Renal cortex interstitium (tissue), 15 donors: ENCODE measurements at places on chromosomes 2 and 18. TPM values are rescaled to one million over a fixed set of nuclear protein-coding genes. Genes with fewer than 3 reads are reported as not detected.

SIX3 gene
- polyA plus RNA-seq = not detected

GRCh38 chr2:120310136-120310535 is 35.8 kb upstream of the INHBB start:
- no peak for DNase-seq

GRCh38 chr2:9247786-9248185 is 41.2 kb downstream of the ASAP2 start:
- no peak for DNase-seq

- DNase-seq = no peak
Observed at GRCh38 chr2:54964271-54964670, 86.0 kb downstream of the RTN4 start.

DNA sequence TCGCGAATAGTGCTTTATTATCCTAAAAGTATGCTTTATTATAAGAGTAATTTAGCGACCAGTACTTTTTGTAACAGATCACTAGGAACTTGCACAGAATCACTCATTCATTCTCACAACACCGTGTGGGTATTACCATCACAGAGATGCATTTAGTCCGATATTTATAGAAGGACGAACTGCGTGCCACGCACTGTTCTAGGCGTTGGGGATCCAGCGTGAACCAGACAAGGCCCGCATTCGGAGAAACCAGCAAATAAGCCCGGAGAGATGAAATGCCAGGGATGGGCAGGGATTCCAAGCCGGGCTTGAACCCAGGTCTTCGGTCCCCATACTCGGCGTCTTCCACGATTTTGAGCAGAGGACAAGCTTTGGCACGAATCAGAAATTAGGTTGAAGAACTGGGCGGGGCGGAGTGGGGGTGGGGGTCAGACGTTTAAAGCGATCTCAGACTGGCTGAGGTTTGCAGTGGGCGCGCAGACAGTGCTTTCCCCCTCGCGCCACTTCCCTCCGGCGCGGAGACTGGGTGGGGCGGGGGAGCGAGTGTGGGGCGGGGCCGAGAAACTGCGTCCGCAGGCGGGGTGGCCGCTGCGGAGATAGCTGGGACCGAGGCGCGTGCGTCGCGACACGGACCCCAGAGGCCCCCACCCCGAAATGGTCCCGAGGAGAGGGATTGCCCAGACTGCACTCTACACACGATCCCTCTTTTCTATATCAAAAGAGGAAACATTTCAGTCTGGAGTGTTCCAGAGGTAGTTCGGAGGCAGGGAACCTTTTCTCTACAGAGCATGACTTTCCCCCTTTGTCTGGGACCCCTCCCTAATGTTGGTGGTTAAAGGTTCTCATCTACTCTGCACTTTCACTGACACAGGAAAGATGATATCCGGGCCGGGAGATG is 1.1 kb upstream of the CXCR4 start:
- no peak for DNase-seq
